ENCODE measurements at places on chromosomes 12 and 14. TPM values are rescaled to one million over a fixed set of nuclear protein-coding genes. Genes with fewer than 3 reads are reported as not detected.

CLEC4C gene
- not detected for total RNA-seq

GRCh38 chr14:101845896-101846295, 84.4 kb downstream of the PPP2R5C start:
- no peak for DNase-seq

GRCh38 chr14:100291305-100292075, 14.8 kb downstream of the SLC25A29 start:
- no peak for DNase-seq

- DNase-seq, result no peak
These were observed 5.2 kb downstream of the OR4E1 start for GRCh38 chr14:21668377-21668776.

Data from breast epithelium (tissue), 4 donors.